ENCODE measurements at places on chromosomes 3 and 15. TPM values are rescaled to one million over a fixed set of nuclear protein-coding genes. Genes with fewer than 3 reads are reported as not detected.

Gene SLC28A1
- not detected for total RNA-seq

Gene MAP3K13
- 24.5 TPM for total RNA-seq

Gene ITIH1
- not detected for total RNA-seq

Gene CACNA1D
- total RNA-seq: not detected

Gene CYP11A1
- total RNA-seq: not detected

Gene PCLAF
- total RNA-seq: 28.9 TPM

Gene IMPG2
- 0.61 TPM for total RNA-seq

Gene GNAT1
- total RNA-seq: not detected

Gene TUSC7
- total RNA-seq: under 0.01 TPM

Gene CLPX
- 40.9 TPM for total RNA-seq

Gene UQCRC1
- 369 TPM for total RNA-seq

Gene DET1
- 2.3 TPM for total RNA-seq

Gene ITGA11
- total RNA-seq: under 0.01 TPM

Gene CATSPER2
- 1.6 TPM for total RNA-seq

Gene NAALADL2
- 1.5 TPM for total RNA-seq

Gene AHSG
- total RNA-seq: not detected

Gene DNAJA4
- 5.2 TPM for total RNA-seq

Gene ATP2B2
- total RNA-seq: not detected

Gene POLQ
- 6.2 TPM for total RNA-seq

Gene PLA2G4D
- not detected for total RNA-seq

Gene MKRN3
- not detected for total RNA-seq

Gene SH2D7
- not detected for total RNA-seq

Gene USP50
- total RNA-seq: not detected

Gene SLC38A3
- total RNA-seq: under 0.01 TPM

Gene ANKRD34C
- not detected for total RNA-seq
